Fibroblast of pulmonary artery (primary cell): ENCODE measurements at places on chromosomes 16 and 17.

GRCh38 chr17:29758255-29758654 lies 135.5 kb upstream of the CORO6 start:
- DNase-seq, result no peak

- DNase-seq, result no peak
Measured at GRCh38 chr17:75266316-75267152, 4.5 kb downstream of the MIF4GD start.

- DNase-seq, result no peak
Measured at GRCh38 chr17:8145811-8146210, 6.4 kb downstream of the PER1 start.

GRCh38 chr17:38729886-38730525 lies at the start of gene CISD3:
Gene CISD3 (plus strand): TSS chr17:38730341. CDS start chr17:38730359, 18 bp downstream.
- DNase-seq, result peak; percentile 80

DNA sequence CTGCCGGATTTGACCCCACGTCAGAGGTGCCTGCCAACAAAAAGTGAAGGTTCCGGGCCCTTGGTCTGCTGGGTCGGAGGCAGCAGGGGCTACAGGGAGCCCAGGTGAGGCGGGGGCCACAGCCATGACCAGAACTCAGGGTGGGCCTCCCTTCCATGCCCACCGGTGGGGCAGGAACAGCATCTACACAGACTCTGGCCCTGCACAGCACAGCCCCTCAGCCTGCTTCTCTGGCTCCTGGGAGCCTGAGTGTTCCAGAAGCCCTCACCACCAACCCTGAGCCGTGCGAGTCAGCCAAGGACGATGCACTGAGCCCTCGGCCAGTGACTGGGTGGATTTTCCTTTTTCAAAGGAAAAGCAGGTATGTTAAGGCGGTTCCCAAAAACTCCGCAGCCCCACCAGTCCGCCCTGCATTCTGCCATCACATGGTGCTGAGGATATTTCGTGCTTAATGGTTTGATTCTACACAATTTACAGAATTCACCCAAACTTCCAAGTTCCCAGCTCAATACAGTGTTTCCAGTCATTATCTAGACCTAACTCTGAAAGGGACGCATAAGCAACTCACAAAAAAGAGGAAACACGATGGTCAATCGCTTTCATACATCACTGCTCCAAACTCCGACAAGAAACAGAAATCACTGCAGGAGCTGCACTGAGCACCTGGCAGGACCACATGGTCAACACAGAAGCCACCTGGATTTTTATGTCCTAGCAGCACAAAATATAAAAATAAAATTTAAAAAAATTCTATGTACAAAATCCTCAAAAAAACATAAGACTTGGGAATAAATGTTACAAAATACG lies 19.4 kb upstream of the C16orf95 start:
- DNase-seq, result no peak

DNA sequence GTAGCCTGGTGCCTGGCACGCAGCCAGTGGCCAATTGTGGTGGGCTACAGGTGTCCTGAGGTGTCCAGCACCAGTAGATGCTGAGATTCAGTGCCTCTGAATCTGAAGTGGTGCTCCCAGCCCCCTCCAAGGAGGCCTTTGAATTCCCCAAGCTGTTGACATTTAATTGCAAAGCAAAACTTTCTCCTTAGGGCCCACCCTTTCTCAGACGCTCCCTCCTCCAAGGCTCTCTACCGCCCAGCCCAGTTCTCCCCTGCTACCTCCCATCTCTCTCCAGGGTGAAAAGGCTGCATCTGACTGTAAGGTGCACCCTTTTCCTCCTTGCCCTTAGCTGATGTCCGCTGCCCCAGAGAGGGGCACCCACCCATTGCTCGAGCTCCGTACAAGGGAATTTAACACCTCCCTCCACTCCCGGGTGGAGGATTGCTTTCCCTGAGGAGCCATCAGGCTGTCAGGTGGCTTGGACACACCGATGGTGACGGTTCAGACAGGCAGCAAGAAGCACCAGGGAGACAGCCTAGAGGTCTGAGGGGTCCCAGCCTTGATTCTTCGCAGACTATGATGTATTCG lies 1.7 kb downstream of the BEAN1 start:
- no peak for DNase-seq

- DNase-seq, result no peak
Measured at GRCh38 chr17:28508211-28508724, 2.1 kb downstream of the FOXN1 start.
